DMS153 (cell line): ENCODE measurements at places on chromosomes 5 and 9.

- DNase-seq = no peak
Observed at GRCh38 chr9:93218161-93218560, 34.2 kb downstream of the WNK2 start.

DNA sequence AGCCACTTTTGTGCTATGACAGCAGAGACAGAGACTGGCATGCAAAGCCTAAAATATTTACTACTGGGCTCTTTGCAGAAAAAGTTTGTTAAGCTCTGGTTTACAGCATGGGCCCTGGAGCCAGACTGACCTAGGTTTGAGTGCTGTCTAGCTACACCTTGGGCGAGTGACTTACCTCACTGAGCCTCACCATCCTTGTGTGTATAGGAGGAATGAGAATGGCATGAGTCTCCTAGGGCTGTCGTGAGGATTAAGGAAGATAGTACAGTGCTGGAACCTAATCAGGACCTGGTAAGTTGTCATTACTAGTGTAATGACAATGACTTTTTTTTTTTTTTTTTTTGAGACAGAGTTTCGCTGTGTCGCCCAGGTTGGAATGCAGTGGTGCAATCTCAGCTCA lies 65.2 kb downstream of the MSX2 start:
- DNase-seq = no peak

DNA sequence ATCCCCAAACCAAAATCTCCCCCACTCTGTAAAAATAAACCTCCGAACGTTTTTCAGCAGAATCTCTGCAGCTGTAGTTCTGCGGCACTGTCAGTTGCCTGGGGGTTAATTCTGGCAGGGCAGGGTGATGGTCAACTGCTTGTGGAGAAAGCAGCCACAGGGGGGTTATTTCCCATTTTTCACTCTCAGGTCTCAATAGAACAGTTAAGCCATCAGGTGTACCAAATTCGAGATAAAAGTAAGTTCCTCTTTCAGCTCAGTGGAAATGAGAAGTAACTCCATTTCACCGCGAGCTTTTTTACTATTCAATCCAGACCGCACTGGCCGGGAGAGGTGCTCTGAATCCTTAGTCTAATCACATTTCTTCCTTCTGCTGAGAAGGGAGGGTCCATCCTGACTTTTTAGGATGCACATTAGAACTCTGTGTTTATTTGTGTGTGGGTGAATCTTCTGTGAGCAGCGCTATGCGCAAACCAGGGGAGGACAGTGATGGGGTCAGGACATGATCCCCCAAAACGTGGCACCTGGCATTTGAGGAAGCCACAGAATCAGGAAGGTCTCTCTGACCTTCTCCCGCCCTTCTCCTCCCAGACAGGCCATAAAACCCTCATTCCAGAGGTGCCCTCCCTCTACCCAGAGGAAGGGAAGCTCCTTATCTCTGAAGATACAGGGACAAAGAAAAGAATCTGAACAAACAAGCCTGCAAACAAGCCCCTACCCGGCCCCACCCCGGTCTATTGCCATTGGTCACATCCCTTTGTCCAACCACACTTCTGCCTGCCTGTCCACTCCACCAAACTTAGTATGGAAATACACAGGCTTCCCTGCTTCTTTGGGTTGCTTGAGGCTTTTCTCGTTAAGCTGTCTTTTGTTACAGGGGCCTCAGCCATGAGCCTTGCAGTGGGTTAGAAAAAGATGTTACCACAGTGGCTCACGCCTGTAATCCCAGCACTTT lies 229.0 kb downstream of the ROR2 start:
- no peak for DNase-seq

DNA sequence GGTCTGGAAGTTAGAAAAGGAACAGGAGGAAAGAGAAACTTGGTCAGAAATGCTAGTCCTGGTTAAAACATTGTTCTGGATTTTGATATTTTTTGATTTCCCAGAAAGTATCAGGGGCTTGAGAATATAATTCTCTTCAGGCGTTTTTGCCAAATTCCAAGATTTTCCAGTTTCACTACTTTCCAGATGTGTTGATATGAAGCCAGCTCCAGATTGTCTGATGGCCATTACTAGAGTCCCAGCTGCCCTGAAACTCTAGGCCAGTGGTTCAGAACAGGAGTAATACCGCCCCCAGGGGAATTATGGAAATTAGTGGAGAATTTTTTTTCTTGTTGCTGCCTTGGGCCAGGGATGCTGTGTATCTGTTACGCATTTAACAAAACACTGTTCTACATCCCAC lies 88.6 kb downstream of the KCNN2 start:
- DNase-seq = no peak

DNA sequence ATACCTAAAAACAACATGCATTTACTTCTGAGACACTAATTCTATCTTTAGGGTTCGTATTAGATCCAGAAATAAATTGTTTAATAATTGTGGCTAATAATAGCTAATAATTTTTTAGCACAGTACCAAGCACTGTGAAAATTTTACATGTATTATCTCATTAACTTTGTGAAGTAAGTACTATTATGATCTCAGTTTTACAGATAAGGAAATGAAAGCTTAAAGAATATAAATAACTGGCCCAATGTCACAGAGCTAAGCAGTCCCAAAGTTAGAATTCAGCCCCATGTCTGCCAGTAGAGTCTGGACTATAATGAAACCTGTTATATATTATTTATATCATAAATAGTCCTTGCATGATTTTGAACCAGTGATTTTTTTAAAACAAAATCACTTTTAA lies 163.3 kb downstream of the NIPBL start:
- no peak for DNase-seq

GRCh38 chr5:75331095-75332090 lies 5.6 kb upstream of the HMGCR start:
- DNase-seq = no peak

DNA sequence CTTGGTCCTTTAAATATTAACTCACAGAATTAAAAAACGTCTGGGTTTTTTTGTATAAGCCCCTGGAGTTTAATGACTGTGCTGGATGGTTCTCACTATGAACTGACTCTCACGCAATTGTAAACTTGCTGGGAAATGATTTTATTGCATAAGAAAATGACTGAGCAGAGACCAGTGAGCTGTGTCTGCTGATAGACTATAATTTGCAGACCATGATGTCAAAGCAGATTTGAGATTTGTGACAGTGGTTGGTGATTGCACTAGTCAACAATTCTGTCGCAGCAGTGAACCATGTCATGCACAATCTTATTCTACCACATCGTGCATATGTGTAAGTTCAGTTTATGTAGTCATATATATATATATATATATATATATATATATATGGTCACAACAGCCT lies 85.7 kb upstream of the C9orf72 start:
- DNase-seq = no peak

DNA sequence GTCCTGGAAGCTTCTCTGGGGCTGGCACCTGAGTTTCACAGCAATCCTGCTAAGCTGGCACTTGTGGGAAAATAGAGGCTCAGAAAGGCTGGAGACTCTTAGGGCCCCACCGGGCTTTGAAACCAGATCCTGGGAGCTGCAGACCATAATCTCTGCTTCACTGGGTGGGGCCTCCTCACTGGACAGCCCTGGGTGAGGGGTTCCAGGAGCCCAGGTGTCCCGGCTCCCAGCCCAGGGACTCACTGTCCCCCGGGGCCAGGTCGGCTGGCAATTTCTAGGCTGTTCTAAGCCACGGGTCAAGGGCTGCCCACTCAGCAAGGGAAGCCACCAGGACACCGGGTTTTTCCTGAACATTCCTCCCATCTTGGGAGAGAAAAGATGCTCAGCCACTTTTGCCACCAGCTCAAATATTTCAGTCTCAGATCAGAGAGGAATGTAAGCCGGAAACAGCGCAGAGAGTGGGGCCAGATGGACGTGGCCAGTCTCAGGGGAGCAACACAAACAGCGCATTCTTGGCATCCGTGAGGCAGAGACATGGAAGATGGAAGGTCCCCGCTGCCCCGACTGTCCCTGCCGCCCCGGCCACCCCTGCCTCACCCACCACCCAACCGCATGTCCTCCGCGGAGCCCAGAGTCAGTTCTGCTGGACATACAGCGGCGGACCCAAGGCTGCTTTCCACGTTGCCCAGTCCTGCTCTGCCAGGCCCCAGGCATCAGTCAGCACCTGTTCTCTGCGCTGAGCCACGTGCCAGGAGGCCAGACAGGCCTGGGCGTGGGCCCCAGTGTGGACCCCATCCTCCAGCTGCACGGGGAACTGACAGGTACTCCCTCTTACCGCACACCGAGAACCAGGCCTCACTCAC lies 72.6 kb downstream of the VAV2 start:
- no peak for DNase-seq

GRCh38 chr5:124986667-124987066 lies 240.2 kb upstream of the ZNF608 start:
- no peak for DNase-seq

DNA sequence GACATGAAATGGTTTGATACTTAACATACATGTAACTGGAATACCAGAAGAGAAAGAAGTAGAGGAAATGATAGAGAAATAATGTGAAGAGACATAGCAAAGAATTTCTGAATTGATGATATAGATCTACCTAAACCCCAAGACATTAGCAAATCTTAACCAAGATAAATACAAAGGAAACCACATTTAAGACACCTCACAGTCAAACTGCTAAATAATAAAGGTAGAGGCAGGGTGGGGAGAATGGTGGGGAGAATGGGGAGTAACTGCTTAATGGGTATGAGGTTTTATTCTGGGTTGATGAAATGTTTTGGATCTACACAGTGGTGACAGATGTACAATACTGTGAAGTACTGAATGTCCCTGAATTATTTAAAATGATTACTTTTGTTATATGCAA lies 17.5 kb downstream of the CARNMT1 start:
- DNase-seq = no peak
